Amniotic stem cell (primary cell): ENCODE measurements at places on chromosomes 5 and 9.

- no peak for DNase-seq
Observed at GRCh38 chr9:134026581-134026980, 1.3 kb downstream of the BRD3OS start.

- DNase-seq: no peak
Observed at GRCh38 chr5:76403766-76404222, 709 bp downstream of the IQGAP2 start.

GRCh38 chr9:130396581-130396980 lies 48.2 kb upstream of the ASS1 start:
- no peak for DNase-seq

DNA sequence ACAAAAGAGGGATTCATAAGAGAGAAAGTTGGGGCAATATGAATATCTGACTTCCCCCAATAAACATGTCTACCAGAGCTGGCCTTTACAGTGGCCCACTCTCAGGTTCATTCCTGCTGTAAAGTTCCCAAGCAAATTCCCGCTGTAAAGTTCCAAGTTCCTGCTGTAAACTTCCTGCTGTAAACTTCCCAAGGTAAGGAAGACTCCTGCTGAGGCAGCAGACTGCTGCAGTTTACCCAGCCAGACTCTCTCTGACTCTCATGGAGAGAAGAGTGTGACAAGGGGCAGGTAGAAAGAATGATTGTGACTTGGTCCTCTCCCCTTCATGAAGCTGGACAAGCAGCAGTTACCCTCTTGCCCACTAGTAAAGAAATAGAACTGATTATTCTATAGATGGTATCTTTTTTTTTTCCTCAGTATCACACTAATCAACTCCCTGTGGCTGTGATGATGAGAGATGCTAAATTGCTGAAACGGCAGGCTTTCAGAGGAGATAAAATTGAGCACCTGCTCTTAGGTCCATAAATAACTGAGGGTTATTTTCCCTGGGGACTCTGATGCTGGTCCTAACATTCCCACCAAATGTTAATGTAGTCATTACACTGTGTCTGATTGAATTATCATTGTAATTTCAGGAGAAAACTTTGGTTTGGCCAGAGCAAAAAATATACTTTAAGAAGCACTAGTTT lies 220.4 kb downstream of the PARP8 start:
- no peak for DNase-seq

GRCh38 chr5:82183828-82184227 lies 94.3 kb downstream of the RPS23 start:
- no peak for DNase-seq

DNA sequence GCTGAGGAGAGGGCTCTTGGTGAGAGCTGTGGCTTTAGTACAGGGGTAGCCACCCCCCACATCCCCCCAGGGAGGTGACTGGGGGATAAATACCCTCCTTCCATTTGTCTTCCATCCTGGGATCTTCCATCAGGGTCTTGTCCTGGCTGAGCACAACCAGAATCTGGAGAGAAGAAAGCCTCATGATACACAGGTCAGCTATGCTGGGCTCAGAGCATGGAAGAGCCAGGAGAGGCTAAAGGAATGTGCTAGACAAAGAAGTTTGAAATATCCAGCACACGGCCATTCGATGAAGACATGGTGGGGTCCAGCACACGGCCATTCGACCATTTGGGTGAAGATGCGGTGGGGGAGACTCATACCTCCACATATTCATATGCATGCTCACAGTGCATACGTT lies 30.0 kb downstream of the ROPN1L start:
- DNase-seq: no peak
